Stimulated activated CD4-positive, alpha-beta T cell treated with anti-CD3 and anti-CD28 coated beads, Interleukin-4, amount 100 ng/mL, for 1 hour (primary cell): ENCODE measurements at places on chromosomes 5 and 9.

- no peak for DNase-seq
These were observed 867 bp downstream of the SYK start for GRCh38 chr9:90802386-90802985.

GRCh38 chr5:116908537-116908936 lies 333.9 kb upstream of the SEMA6A start:
- no peak for DNase-seq

DNA sequence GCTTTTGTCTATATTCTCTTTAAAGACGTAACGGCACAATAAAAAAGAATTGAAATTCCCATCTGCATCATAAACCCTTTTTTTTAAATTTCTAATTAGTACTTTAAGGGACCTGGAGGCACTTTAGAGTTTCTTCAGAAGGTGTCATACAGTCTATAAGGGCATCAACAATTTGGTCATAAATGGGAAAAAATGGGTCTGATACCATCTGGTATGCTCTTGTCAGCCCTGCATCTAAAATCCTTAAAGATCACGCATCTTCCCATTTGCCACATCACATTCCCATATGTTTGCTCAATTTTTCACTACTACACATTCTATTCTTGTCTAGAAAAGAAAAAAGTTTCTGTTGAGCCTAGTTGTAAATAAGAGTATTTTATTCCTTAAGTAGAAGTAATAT lies 53.8 kb downstream of the COX7C start:
- DNase-seq: no peak

DNA sequence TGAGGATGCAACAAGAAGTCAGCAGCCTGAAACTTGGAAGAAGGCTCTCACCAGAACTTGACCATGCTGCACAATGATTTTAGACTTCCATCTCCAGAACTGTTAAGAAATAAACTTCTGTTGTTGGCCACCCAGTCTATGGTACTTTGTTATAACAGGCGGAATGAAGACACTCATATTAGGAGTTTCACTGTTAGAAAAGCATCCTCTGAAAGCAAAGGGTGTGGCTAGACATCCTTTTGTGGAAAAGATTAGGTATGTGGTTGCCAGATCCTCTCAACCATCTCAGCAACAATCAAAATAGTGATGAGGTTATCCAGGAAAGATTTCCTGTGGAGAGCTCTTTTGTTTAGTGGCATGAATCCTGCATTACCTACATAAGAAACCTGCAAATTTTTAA lies 20.7 kb downstream of the ITGA2 start:
- DNase-seq: no peak

GRCh38 chr9:127739614-127740330 lies 4.7 kb upstream of the TOR2A start:
- DNase-seq: no peak

DNA sequence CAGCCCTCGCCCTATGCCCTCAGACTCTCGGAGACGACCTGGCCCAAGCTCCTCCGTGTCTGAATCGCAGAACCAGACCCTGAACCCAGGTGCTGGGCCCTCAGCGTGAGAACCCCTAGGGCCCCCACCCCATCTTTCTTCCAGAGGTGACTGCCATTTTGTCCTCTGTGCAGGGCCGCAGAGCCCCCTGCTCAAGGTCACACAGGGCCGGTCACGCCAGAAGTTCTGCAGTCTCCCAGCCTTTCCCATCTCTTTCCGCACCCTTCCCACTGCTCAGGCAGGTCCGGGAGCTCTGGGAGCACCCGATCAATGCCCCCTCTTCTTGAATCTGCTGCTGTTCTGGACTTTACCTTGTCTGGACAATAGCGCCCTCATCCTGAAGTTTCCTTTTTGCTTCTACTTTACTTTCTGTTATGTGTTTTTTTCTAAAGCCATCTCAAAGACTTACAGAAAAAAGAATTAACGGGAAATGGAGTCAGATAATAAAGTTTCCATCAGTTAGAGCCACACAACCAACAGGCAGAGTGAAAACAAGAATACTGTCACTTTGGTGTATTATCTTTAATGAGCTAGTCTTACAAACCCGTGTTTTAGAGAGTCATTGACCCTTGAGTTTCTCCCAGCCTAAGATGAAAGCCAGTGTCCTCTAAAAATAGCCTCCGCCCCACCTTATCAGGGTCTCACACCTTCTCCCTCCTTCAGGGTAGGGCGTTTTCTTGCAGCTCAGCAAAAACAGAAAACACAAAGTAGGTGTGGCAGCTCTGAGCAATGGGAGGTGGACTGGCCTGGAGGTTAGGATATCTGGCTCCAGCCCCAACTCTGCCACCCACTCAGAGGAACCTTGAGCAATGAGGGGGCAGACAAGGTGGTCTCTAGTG lies 1.8 kb downstream of the TMOD1 start:
- no peak for DNase-seq

DNA sequence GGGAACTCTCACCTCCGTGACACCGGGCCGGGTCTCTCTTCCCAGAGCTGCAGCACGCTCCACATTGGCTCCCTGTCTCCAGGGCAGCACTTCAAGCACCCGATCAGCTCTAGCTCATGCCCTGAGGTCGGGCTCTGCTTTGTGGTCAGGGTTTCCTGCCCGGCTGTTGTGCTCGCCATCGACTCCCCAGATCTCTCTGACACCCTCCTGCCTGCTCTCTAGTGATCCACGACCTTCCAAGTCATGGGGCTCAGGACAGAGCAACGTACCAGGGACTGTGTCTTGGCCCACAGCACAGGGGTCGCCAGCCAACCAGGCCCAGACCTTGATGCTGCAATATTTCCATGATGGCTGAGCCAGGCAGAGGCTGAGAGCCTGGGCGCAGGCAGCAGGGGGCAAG lies 45.1 kb downstream of the PRRT1B start:
- no peak for DNase-seq

- DNase-seq: no peak
These were observed 199.1 kb downstream of the HINT1 start for GRCh38 chr5:130965920-130966319.

DNA sequence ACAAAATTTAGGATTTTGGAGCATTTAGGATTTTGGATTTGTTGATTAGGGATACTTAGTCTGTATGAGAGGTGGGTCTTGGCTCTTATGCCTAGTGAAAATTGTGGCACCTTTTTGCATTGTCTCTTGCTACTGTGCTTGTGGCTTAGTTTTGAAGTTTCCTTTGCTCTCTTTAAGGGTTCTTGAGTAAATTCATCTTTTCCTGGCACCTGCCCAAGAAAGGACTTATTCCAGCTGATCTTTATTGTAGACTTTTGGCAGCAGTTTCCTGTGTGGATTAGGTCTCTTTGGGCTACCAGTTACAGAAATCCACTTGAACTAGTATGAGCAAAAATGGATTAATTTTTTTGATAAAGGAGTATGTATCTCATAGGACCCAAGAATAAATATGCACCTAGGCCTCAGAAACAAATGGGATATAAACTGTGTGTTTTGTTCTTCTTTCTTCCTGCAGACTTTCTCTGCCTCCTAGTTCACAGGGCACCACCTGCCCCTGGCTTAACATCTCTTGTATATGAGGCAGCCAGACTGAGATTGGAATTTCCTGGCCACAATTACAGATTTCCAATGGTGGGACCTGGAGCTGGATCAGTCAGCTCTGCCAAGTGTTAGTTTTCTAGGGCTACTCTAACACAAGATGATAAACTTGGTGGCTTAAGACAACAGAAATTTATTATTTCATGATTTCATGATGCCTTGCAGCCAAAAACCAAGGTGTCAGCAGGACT lies 44.6 kb downstream of the FOCAD start:
- no peak for DNase-seq

DNA sequence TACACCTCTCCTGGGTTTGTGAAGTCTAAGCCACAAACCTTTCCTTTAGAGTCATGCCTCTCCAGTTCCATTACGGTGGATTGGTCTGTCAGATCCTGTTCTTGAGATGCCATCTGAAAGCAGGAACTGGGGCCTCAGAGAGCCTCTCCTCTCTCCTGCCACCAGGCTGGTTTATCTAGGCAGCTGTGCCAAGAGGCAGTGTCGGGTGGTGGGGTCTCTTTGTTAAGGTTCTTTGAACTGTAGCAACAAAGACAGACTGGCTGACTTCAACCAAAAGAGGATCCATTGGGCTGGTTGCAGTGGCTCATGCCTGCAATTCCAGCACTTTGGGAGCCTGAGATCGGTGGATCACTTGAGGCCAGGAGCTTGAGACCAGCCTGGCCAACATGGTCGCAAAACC lies 66.0 kb upstream of the ANGPTL2 start:
- no peak for DNase-seq

DNA sequence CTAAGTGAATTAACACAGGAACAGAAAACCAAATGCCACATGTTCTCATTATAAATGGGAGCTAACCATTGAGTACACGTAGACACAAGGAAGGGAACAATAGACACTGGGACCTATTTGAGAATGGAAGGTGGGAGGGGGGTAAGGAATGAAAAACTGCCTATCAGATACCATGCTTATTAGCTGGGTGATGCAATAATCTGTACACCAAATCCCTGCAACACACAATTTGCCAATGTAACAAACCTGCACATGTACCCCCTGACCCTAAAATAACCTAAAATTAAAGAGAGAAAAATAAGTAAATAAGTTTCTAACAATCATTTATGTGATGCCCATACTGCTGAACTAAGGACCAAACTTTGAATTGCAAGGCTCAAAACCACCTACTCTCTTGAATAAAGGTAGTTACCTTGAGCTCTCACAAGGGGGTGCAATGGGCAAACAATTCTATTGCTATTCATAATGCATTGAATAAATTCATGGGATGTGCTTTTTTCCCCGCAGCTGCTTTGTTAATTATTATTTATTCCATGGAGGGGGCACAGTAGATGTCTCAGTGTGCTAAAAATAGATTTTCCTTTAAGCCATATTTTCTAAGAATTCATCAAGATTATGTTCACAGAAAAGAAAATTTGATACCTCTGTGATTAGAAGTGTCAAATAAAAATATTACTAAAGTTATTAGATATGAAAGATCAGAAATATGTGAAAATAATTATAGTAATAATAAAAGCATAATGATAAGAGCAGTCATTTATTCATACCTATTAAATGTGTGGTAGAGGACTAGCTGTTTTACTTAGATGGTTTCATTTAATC lies 76.2 kb upstream of the PTPN3 start:
- DNase-seq: no peak

DNA sequence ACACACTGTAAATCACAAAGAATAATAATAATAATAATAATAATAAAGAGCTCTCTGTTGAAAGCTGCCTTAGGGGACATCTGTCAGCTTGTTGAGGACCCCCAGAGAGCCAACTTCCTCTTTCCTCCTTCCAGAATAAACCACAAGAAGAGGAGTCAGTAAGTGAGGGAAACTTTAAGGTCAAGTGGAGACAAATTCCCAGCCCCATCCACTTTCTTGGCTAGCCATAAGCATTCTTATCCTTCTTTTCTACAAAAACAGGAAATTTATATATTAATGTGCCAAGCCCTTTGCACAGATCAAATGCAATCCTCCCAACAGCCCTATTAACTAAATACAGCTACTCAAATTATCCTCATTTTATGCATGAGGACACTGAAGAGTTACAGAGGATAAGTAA lies 9.4 kb upstream of the C5orf58 start:
- no peak for DNase-seq

- DNase-seq: no peak
These were observed 17.3 kb upstream of the SMAD5 start for GRCh38 chr5:136115183-136115865.

DNA sequence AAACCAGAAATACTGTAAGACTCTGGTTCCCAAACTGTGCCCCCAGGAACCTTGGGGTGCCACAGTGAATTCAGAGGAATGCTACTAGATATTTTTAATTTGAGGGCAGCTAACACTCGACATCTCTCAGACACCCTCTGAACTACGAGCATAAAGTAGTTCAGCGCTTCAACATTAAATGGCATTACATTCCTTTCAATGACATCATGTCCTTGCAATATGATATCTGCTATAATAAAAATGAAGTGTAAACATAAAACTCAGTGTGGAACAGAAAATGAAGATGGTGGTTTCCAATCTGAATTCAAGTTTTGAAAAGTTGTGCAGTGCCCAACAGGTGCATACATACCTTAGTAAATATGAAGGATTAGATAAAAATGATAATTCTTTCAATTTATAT lies 116.1 kb downstream of the LPAR1 start:
- no peak for DNase-seq

- DNase-seq: no peak
These were observed 72.7 kb downstream of the NTRK2 start for GRCh38 chr9:84742261-84742660.

GRCh38 chr5:69334793-69335268 lies 2.2 kb upstream of the CCDC125 start:
- DNase-seq: peak; percentile 73

DNA sequence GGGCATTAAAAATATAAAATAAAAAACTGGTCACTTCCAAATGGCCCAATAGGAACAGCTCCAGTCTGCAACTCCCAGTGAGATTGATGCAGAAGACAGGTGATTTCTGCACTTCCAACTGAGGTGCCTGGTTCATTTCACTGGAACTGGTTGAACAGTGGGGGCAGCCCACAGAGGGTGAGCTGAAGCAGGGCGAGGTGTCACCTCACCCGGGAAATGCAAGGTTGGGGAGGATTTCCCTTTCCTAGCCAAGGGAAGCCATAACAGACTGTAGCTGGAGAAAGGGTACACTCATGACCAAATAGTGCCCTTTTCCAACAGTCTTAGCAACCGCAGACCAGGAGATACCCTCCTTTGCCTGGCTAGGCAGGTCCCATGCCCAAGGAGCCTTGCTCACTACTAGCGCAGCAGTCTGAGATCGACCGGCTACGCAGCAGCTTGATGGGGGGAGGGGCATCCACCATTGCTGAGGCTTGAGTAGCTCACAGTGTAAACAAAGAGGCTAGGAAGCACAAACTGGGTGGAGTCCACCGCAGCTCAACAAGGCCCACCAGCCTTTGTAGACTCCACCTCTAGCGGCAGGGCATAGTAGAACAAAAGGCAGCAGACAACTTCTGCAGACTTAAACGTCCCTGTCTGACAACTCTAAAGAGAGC lies 12.7 kb downstream of the RLN1 start:
- no peak for DNase-seq

DNA sequence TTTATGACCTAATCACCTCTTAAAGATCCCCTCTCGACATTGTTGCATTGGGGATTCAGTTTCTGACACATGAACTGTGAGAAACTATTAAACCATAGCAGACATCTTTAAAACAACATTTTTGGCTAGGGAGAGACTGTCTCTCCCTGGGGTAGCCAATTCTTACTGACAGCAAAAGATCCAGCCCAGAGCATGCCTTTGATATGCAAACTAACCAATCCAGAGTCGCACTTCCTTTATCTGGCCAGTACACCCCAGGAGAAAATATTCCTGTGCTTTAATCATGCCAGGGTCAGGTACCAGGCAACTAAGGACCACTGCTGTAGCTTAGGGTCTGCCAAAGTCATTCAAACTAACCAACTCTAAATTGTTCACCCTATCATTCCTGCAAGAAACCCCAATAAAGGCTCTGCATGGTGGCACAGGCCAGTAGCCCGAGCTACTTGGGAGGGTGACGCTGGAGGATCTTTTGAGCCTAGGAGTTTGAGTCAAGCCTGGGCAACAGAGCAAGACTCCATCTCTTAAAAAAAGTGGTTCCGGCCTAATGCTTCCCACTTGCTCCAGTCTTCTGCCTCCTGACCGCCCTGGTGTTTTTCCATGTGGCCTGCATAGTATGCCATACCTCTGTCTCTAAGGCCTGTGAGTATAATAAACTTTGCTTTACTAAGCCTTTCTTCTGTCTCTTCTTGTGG lies 62.3 kb upstream of the DAPK1 start:
- no peak for DNase-seq

- DNase-seq: no peak
These were observed 138.1 kb upstream of the DMRT1 start for GRCh38 chr9:703392-703791.
